ENCODE measurements at places on chromosomes 13 and 19.

- no peak for DNase-seq
Measured at GRCh38 chr13:109750221-109750775, 36.1 kb downstream of the IRS2 start.

GRCh38 chr13:73531014-73531413 lies 472.2 kb downstream of the KLF5 start:
- DNase-seq = no peak

DNA sequence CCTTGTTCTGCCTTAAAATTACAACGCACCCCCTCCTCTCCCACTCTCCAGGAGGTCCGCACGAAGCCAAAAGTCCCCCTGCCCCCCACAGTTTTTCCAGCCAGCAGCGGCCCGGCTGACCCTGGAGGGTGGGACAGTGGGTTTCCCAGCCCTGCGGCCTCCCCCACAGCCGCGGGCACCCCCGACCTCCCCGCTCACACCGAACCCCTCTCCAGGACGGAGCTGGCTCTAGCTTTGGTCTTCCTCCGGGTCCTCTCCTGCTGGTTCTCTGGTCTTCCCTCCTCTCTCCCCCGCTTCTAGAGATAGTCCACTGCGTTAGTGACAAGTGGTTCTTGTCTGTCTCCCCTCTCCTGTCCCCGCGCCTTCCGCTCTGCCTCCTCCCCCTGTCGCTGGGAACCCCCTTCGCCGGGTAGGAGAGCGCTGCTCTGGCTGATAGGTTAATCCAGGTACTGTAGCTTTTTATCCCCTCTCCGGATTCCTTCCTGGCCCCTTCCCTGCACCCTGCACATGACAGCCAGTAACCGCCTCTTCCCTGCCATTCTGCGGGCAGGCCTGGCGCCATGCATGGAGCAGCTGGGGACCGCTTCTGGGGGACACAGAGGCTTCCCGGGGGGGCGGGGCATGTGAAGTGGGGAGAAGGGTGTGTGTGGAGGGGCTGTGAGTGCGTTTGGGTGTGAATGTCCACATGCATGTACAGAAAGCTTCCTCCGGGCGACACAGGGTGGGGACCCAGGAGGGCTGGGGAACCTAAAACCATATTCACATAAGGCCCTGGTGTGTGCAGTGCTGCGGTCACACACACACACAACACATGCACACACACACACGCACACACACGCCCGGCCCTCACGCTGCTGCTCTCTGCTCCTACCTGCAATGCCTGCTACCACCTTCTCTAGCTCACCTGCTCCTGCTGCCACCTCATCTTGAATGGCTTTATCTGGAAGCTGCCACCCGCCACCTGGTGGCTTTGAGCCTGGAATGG lies 17.2 kb downstream of the PRR36 start:
- DNase-seq = no peak

DNA sequence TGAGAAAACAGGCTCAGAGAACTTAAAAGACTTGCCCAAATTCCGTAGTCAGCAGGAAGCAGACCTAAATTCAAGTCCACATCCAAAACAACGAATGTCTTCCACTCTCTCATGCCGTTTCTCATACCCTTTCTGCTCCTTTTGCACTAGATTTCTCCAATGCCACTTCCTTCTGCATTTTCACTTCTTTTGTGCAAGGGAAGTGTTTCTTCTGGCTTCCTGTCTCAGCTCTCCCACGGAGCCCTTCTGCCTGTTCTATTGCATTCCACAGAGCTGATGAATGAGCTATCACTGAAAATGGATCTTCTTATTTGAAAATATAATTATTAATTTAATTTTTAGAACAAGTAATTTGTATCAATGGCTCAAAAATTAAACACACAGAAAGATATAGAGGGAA lies 56.1 kb upstream of the STK24 start:
- no peak for DNase-seq

DNA sequence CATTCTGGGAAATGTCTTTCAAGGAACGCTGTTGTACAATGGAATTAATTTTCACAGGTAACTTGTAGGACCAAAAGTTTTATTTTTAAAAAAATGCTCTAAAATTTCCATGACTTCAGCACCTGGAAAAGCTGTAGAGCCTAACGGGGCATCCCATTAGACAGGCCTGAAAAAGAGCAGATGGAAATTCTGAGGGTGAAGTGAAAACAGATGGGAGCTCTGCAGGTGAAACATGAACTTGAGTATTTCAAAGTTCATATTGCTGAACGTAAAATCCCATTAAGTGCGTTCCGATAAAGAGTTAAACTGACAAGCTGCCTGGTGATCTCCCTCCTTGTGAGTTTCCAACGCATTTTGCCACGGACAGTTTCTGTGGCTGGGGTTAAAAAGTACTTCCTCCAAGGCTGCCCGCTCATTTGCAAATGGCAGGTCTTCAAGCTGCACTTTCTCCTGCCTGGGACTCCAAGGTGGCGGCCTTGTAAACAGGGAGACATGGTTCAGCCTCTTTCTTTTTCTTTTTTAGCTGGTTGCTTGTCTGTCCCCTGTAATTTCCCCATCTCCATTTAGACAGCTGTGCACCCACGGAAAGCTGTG lies 450.4 kb downstream of the FGF9 start:
- DNase-seq = no peak

- no peak for DNase-seq
Measured at GRCh38 chr13:39588384-39588783, 14.6 kb downstream of the LHFPL6 start.

DNA sequence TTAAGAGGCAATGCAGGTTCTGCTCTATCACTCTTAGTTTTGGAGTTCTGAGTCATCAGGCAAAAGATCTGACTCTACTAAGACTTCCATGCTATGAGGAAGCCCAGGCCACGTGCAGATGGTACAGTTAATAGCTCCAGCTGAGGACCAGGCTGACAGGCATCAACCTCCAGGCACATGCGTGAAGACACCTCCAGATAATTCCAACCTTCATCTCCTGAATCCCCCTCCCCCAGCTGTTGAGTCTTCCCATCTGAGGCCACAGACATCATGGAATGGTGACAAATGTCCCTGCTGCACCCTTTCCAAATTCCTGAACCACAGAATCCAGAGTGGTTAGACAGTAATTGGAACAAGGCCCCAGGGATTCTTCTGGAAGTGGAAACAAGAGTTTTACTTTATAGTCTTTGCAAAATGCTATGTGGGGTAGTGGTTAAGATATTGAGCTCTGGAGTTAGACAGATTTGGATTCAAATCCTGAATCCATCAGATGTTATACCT lies 183.8 kb downstream of the KLF5 start:
- no peak for DNase-seq

DNA sequence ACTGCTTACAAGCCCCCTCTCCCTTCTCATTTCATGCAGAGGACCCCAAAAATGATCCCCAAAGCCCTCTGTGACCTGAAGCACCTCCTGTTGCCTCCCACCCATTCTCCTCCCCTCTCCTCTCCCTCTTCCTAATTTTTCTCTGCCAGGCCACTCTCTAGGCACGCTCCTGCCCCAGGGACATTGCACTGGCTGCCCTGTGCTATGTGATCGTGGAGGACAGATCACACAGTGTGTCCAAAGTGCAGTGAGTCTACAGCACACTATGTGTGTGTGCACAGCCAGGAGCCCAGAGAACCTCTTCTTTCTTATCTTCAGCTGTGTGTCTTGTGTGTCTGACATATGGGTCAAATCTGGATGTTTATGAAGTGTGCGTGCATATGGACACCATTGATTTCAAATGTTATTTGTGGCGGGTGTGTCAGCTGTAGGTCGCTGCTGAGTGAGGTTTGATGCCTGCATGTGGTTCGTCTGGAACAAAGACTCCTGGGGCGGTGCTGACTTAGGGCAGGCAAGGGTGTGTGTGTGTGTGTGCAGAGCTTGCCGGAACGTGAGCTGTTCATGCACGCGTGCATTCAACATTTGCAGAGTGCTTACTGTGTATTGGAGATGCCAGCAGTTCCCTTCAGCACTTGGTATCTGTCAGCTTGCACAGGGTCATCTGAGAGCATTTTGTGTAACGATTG lies 2.1 kb upstream of the KLHL26 start:
- DNase-seq = no peak

DNA sequence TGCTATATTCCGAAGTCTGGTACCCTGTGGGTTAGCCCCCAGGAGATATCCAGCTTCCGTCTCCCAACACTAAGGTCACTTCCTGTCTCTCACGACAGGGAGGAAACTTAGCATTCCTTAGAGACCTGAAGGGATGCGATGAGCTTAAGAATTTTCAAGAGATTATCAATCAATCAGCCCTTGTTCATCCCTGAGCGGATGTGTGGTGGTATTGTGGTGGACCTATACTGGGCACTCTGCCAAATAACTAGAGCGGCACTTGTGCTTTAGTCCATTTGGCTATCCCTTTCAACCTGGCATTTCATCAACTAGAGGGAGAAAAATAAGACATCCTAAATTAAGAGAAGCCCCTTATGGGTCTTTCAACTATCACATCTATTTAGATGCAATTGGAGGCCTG lies 30.9 kb upstream of the ZNF562 start:
- DNase-seq = no peak

DNA sequence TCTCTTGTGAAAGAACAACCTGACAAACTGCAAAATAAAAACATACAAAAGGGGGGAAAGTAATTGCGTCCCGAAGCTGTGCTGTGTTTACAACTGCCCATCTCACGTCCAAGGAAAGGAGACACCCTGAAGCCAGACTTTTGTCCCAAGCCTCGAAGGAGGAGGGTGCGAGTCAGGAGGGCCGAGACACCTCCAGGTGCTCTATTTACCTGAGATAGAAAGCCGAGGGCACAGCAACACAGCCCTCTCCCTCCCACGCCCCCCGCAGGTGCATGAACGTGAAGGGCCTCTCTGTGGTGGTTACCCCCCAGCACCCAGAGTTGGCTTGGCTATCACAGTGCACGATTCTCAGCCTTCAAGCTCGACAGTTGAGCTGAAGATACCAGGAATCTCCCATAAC lies 33.2 kb downstream of the NLRP13 start:
- no peak for DNase-seq

GRCh38 chr19:15837221-15837731 lies 21.8 kb upstream of the OR10H1 start:
- peak; percentile 86 for DNase-seq

GRCh38 chr19:35549174-35549788 lies 3.9 kb downstream of the TMEM147 start:
- DNase-seq = peak; percentile 58

DNA sequence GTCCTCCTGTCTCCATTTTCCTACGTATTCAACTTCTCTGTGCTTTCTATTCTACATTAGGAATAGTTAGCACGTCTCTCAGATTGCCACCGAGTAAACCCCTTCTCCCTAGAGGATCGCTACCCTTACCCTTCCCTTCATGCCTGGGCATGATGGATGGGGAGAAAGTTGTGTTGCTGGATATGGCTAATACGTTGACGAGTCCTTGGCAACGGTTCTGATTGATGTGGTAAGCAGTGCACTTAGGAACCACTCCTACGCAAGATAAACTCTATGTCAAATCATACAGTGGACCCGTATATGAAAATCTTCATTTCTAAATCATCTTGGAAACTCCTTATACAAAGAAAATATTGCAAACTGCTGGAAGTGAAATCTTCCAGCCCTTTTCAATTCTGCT lies 224.5 kb downstream of the EFNB2 start:
- DNase-seq = no peak

DNA sequence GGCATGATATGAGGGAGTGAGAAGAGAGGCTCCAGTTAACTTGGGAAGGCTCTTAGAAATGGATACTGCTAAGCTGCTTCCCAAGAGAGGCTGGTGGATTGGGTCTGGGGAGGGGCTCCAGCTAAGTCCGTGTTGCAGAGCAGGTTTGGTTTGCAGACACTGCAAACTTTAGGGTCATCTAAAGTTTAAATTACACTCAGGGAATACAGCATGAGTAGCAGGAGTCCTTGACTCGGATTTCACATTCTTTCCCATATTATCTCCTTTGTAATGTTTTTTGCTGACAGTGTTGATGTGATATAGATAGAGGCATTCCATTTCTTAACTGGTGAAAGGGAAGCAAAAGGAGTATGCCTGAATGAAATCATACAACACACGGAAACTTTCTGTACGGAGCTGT lies 31.9 kb downstream of the SGCG start:
- no peak for DNase-seq

- DNase-seq = no peak
Measured at GRCh38 chr19:48454150-48454730, 1.1 kb upstream of the KCNJ14 start.

- peak; percentile 16 for DNase-seq
Measured at GRCh38 chr19:50556282-50557008, 11.8 kb downstream of the LRRC4B start.

- DNase-seq = peak; percentile 86
Measured at GRCh38 chr19:14689598-14690503, at the start of gene ZNF333. ZNF333 (plus strand) TSS chr19:14690048; CDS start chr19:14693492, 3,444 bp downstream.

- DNase-seq = no peak
Measured at GRCh38 chr13:92719868-92720267, 506.7 kb upstream of the GPC6 start.

GRCh38 chr13:19685437-19685836 lies 52.0 kb downstream of the MPHOSPH8 start:
- no peak for DNase-seq

- no peak for DNase-seq
Measured at GRCh38 chr19:54425382-54425723, 10.1 kb downstream of the TTYH1 start.

- DNase-seq = no peak
Measured at GRCh38 chr19:7734220-7735203, 2.6 kb upstream of the CLEC4G start.

DNA sequence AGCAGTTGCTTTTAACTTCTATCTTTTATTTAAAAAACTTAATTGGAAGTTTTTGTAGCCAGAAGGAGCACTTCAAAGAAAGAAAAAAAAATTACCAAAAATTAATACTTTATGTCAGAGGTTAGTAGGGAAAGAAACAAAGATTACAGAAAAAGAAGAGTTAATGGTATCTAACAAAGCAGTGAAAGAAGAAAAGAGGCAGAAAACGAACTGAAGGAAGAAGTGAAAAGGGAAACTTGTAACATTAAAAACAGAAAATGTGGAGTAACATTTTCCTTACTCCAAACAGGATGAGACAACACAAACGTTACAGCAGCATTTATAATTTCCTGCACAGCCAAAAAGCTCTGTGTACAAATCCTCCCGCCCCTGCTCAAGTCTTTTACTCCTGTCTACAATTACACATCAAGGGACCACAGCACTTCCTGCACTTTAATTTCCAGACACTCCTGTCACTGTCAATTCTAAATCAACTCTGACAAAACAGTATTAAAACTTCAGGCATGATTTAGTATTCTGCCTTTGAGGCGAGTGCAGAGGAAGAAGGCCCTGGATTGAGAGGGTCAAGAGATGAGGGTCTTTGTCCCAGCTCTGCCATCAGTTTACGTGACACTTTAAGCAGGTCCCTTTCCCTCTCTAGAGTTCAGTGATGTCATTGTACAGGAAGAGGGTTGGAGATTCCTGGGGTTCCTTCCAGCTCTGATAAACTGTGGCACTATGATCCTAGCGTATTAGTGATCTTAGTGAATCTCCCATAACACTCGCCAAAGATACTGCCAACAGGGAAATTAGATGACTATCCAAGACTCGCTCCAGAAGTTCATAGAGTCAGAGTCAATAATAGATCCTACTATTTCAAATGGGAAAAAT lies 53.2 kb upstream of the LSM14A start:
- no peak for DNase-seq

DNA sequence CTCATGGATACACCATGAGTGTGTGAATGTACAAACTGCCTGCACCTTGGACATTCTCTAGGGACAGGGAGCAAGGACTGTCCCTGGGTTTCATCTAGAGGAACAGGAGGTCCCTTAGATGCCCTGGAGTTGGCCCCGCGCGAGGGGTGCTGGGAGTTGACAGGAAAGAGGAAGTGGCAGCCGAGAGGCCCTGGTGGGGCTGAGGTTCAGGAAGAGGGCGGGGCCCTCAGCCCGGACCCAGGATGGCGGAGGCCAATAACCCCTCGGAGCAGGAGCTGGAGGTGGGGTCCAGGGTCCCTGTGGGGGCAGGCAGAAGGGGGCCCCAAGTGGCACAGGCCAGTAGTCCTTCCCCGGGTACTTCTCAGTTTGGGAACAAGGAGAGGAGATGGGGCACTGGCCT lies 6.9 kb downstream of the PKN1 start:
- no peak for DNase-seq
